AG08396 (cell line): ENCODE measurements at places on chromosomes 1 and 21.

DNA sequence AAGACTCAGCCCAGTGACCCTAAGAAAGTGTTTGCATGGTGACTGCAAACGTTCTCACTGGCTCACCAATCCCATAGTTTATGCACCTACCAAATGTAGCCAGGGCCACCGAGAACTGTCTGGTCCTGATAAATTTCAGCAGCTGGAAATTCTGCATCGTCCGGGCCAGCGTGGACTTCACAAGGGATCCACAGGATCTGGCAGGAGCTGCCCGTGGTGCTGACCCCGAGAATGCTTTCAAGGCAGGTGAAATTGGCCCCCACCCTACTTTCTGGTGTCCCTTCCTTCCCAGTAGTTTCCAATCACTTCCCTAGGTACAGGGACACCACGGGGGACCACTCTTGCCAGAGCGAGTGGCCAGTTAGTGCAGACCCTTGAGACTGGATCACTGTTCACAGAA, 26.2 kb downstream of the UBASH3A start:
- no peak for DNase-seq

DNA sequence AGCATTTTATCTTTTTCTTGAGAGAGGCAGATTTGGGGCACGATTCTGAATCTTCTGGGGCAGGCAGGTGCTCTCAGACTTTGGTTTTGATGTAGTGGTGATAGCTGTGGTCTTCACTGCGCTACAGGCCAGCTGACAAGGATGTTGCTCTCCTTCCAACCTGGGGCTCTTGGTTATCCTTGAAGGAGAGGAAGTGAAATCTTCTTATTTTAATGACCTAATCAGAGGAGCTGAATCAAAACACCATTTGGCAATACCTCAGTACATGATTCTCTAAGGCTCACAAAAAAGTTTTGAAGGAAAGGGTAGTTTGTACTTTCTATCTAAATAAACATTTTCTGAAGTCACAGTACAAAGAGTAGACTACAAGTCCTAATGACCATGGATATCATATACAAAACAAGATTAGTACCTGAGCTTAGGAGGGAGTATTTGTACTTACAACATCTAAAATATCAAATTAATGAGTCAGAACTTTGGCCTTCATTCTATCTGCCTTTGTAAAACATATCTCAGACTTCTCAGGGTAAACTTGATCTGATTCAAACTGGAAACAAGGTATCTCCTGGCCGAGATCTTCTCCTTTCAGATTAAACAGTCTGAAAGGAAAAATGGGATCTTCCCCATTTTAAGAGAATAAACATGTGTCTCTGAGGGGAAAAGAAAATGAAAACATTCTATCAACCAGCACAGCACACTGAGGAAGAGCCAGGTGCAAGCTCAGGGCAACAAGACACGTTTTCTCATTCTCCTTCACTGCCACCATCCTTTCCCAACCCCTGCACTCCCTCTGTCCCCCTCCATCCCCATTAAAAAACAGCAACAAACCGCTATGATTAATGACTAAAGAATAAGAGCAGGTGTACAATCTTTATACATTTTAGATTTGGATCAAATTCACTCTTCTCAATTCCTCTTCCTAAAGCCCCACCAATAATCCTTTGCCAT, 69.2 kb downstream of the SH3GLB1 start:
- DNase-seq: no peak

GRCh38 chr1:195591917-195592672, 1016.1 kb downstream of the KCNT2 start:
- peak; percentile 9 for DNase-seq

GRCh38 chr1:165435801-165436200, 9.1 kb downstream of the RXRG start:
- no peak for DNase-seq

- DNase-seq: no peak
Measured at GRCh38 chr1:98382986-98383740, 278.4 kb upstream of the SNX7 start.

DNA sequence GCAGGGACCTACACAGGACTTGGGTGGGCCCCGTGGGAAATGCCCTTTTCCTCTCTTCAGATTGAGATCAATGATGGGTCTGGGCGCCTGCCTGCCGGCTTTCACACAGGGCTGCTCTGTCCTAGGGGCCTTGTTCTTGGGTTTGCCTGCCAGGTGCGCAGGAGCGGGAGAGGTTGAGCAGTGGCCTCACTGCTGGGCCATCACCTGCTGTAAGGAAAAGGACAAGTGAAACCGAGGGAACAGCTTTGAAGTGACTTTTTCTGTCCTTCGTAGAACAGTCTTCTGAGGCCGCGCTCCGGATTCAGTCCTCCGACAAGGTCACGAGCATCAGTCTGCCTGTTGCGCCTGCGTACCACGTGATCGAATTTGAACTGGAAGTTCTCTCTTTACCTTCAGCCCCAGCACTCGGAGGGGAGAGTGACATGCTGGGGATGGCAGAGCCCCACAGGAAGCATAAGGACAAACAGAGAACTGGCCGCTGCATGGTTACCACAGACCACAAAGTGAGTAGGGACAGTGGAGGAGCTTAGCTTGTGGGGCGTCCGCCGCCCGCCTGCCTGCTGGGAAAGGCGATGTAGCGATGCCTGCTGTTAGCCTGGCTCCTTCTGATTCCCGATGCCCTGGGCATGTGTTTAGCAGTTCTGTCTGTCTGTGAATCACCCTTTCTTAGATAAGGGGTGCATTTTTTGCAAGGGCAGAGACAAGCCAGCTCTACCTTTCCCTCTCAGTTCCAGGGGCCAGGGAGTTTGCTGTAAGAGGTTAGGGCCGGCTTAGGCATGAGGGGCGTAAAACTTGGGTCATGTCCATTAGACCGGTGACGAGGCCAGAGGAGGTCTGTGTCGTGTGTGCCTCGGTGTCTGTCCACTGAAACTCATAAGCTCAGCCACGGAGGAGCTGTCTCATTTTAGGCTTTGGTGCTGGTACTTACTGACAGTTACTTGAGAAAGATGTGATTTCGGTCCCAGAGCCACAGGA, 19.5 kb upstream of the PWP2 start:
- DNase-seq: no peak
